Activated T-cell treated with anti-CD3 and anti-CD28 coated beads, Interleukin-2, amount 50 U/mL, for 24 hours (primary cell): ENCODE measurements at places on chromosomes 1 and 21.

DNA sequence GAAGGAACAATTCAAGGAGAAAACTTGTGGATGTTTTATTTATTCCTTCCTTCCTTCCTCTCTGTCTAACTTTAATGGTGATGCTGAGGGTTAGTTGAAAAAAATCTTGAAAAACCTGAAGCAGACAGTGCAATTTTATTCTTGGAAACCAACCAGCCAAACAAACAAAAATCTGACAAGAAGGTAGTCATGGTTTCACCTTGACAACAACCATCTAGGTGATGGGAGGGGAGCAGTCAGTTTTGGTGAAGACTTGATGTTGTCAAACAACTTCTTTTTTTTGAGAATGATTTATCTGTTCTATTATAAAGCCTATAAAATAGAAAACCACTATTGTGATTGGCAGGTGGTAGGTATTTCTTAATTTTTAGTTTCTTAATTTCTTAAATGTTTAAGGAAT lies 92.4 kb upstream of the GPR88 start:
- DNase-seq: no peak

DNA sequence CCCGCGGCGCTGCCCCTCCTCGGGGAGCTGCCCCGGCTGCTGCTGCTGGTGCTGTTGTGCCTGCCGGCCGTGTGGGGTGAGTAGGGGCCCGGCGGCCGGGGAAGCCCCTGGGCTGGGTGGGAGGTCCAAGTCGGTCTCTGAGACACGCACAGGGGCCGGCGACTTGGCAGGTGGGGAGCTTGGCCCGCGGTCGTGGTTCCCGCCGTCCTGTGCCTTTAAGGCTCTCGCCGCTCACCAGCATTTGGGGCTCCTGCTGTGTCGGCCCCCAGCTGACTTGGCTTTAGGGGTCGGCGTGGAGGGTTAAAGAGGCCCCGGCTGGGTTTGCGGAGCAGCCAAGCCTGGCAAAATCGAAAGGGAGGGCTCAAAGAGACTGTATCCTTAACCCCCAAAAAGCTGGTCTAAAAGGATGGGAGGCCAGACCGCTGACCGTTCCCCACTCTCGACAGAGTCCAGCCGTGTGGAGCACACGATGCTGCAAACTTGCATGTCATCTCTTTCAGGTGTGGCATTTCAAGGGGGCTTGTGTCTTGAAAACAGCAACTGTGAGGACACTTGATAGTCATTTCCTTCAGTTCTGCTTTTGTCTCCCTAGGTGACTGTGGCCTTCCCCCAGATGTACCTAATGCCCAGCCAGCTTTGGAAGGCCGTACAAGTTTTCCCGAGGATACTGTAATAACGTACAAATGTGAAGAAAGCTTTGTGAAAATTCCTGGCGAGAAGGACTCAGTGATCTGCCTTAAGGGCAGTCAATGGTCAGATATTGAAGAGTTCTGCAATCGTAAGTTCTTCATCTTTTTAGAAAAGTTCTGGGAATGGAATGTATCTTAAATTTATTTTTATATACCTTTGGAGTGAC lies 540 bp downstream of the CD55 start:
- no peak for DNase-seq

- no peak for DNase-seq
Measured at GRCh38 chr1:115301438-115302020, 36.5 kb downstream of the NGF start.

- DNase-seq: no peak
Measured at GRCh38 chr1:197178998-197179397, 32.5 kb upstream of the ASPM start.

GRCh38 chr1:117652421-117652820 lies 46.6 kb downstream of the TENT5C start:
- peak; percentile 22 for DNase-seq

DNA sequence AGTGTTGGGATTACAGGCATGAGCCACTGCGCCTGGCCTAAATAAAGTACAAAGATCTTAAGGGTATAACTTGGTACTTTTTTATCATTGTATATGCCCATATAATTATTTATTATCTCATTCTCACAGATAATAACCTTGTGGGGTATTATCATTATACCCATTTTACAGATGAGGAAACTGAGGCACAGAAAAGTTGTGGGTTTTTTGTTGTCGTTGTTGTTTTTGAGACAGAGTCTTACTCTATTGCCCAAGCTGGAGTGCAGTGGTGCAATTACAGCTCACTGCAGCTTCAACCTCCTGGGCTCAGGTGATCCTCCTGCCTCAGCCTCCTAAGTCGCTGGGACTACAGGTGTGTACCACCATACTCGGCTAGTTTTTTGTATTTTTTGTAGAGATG lies 4.1 kb downstream of the CGN start:
- no peak for DNase-seq

DNA sequence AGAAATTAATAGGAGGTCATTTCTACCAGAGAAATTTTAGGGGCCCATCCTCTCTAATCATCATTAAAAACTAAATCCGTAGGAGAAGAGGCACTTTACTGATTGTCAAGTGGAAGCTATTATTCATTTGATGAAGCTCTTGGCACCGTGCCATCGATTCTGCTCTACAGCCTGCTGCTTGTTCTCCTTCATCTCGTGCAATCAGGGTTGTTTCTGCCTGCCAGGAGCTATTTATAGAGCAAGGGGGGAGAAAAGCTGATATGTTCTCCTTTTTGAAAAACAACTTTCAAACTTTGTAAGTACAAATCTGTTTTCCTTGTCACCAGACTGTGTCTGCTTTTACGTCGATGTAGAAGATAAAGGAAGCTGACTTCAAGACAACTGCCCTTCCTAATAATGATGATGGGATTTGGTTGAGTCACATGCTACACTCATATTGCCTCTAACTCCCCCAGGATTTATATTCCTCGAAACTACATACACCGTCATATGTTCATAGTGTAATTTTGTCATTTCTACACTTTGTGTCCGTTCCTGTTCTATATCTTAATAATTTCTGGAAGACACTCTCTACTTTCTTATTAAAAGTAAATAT lies 169.6 kb upstream of the LHX8 start:
- DNase-seq: no peak

DNA sequence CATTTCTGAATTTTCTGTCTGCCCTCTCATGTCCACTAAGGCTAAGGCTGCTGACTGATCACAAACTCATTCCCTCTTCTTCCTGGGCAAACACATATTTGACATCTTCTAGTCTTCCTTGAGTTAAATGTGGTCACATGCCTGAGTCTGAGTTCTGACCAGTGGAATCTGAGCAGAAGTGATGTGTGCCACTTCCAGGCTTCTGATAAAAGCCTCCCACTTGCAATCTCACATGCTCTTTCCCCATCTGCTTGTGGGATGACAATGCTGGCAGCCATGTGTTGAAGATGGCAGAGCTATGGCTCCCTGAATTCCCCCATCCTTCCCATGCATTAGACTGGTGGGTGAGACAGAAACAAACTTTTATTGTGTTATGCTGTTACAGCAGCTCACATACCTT lies 149.9 kb upstream of the ZNF648 start:
- no peak for DNase-seq

GRCh38 chr1:93340090-93340489 lies 5.6 kb upstream of the DR1 start:
- no peak for DNase-seq

GRCh38 chr1:109821221-109821669 lies 57.5 kb upstream of the EPS8L3 start:
- no peak for DNase-seq

- DNase-seq: no peak
Measured at GRCh38 chr1:92346866-92347640, 48.2 kb downstream of the RPAP2 start.

DNA sequence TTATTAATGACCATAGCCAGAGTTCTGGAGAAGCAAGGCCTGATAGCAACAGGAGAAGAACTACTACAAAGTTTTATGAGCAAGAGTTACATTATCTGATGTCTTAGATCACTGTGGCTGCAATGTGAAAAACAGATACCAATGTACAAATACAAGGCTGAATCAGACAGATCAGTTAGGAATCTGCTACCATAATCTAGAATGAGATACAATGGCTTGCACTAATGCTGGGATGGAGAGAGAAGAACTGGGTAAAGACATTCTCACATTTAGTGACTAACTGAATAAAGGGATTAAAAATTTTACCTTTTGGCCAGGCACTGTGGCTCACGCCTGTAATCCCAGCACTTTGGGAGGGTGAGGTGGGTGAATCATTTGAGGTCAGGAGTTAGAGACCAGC lies 41.3 kb downstream of the ARID4B start:
- DNase-seq: no peak

- DNase-seq: no peak
Measured at GRCh38 chr1:1440262-1441001, 4.9 kb downstream of the VWA1 start.

- no peak for DNase-seq
Measured at GRCh38 chr1:85867189-85867588, 159.0 kb upstream of the ZNHIT6 start.
